GM12892 (cell line): ENCODE measurements at places on chromosomes 5 and 9.

GRCh38 chr5:174166231-174167079 lies 120.9 kb downstream of the NSG2 start:
- DNase-seq: no peak

DNA sequence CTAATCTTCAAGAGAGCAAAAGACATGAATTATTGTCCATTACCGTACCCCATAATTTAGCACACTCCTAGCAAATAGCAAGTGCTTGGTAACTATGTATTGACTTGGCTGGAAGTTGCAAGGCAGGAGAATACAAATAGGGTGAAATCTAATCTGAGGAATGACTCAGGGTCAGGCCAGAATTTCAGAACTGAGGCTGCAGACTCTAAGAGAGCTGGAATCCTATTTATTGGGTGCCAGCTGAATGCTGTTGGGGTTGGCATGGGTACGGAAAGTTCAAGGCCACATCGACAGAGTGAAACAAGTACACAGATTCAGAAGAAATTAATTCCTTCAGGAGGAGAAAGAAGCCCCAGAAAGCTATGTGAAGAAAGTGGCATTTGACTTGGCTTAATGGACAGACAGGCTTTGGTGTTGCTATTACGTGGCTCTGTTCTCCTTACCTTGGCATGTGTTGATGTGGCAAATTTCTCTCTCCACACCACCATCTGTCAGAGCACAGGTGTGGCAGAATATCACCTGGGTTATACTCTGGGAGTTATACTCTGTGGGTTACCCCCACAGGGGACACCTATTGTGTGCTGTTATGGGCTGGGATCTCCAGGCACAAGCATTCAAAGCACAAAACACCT lies 20.9 kb upstream of the ASTN2 start:
- DNase-seq: no peak

- no peak for DNase-seq
These were observed 339.0 kb upstream of the CTNND2 start for GRCh38 chr5:12242950-12243888.

DNA sequence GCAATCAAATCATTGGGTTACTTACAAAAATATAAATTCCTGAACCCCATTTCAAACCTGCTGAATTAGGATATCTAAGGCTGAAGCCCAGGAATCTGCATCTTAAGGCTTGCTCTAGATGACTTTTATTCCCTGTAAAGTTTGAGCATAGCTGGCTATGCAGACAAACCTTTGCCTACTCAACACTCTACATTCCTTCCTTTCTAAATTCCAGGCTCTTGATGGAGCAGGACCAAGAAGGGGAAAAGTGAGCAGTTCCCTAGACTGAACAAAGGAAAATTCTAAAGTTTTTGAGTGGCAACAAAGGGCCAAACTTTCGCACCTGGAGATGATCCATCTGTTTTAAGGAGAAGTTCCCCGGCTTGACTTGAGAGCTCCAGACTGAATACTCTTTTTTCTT lies 9.8 kb upstream of the ADRA1B start:
- no peak for DNase-seq

- DNase-seq: no peak
These were observed 43.5 kb upstream of the ANKDD1B start for GRCh38 chr5:75567710-75568109.

DNA sequence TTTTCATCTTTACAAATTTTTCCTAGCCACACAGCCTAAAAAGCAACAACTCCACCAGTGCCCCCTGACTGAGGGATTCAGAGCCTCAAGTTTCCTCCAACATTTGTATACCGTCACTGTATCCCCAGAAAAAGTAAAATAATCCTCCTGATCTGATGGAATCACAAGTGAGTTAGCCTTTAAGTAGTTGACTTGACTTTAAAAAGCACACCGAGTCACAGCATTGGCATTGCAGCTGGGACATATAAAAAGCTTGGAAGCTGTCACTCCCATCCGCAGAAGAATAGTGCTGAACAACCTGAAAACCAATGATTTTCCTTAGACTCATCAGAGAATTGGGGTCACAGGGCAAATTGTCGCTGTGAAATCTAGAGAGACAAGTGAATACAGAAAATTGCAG lies 41.6 kb upstream of the FBN2 start:
- no peak for DNase-seq

GRCh38 chr9:30846651-30847050 lies 1537.8 kb upstream of the ACO1 start:
- DNase-seq: no peak

GRCh38 chr5:158998793-158999325 lies 100.9 kb downstream of the EBF1 start:
- no peak for DNase-seq

- no peak for DNase-seq
These were observed 110.1 kb downstream of the CARTPT start for GRCh38 chr5:71829206-71829605.

GRCh38 chr9:33306037-33306436 lies 15.7 kb downstream of the NFX1 start:
- no peak for DNase-seq

- no peak for DNase-seq
These were observed 29.8 kb downstream of the MRRF start for GRCh38 chr9:122294531-122294930.

GRCh38 chr9:36101916-36102741 lies 34.4 kb upstream of the GLIPR2 start:
- DNase-seq: no peak

DNA sequence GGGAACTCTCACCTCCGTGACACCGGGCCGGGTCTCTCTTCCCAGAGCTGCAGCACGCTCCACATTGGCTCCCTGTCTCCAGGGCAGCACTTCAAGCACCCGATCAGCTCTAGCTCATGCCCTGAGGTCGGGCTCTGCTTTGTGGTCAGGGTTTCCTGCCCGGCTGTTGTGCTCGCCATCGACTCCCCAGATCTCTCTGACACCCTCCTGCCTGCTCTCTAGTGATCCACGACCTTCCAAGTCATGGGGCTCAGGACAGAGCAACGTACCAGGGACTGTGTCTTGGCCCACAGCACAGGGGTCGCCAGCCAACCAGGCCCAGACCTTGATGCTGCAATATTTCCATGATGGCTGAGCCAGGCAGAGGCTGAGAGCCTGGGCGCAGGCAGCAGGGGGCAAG lies 45.1 kb downstream of the PRRT1B start:
- DNase-seq: no peak

GRCh38 chr9:6243746-6244145 lies 28.1 kb downstream of the IL33 start:
- no peak for DNase-seq

DNA sequence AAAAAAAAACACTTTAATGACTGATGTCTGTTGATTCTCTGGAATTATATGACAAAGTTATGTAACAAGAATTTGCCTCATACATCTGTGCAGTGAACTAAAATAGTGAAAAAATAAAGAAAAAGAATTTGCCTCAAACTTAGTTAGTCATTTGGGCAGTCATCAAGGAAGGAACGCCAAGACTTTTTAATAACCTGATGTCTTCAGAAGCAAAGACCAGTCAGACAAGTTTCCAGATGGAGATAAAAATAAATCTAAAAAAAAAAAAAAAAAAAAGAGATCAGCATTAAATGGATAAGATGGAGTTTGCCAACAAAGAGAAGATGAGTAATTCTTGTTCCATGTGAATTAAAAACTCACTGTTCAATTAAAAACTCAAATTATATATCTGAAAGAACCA lies 52.3 kb upstream of the JMY start:
- no peak for DNase-seq

GRCh38 chr9:94758031-94758430 lies 31.5 kb downstream of the AOPEP start:
- DNase-seq: no peak

DNA sequence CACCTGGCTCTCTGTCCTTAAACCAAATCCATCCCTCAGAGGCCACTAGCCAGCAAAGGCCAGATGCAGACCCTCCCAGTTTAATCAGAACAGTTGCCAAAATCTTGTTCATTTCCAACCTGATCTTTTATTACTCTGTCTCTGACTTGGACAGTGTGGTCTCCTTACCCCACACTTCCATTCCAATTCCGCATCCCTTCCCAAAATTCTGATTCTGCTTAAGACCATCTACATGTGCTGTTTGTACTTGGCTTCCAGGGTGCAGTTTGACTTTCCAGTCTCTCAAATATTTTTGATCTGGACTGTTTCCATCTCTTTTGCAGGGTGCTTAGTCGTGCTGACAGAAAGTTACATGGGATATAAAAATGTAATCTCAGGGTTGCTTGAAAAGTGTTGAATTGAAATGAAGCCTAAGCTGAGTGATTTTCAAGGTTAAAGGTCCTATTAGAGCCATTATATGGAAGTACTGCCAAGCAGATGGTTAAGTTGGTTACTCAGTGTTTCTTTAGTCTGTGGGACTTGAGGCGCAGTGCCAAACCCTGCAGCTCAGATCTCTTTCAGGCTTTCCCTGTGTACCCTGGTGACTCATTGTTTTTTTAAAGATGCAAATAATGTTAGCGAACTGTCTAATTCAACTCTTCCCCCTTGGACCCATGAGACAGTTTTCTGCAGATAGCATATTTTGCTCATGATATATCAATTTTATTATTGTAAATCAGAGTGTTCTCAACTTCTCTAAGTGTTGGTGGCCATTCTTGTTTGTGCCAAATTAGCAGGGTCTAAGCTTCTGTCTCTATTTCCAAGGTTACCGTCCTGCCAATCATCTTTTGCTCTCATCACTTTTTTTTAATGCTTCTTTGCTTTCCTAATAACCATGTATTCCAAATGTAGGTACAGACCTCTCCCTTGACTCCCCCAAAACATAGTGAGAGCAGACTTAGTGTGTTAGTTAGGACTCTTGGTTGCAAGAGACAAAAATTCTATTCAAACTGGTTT lies 18.2 kb upstream of the DCP2 start:
- DNase-seq: no peak

DNA sequence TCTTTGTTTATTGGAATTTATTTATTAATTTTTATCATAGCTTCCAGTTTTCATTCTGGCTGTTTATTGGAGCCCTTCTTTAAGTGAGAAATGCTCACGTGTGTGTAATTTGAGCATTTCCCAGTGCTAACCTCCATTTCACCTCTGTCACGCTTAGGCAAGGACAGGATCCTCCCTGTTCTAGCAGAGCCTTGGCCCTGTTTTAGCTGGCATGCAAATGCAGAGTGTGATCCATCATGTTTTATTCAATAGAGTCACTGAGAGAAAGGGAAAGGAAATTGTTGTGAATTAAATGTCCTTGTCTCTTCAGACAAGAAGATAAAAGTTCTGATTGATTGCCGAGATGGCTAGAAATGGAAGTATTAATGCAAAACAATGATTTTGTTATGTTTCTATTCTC lies 137.3 kb upstream of the ACO1 start:
- no peak for DNase-seq

DNA sequence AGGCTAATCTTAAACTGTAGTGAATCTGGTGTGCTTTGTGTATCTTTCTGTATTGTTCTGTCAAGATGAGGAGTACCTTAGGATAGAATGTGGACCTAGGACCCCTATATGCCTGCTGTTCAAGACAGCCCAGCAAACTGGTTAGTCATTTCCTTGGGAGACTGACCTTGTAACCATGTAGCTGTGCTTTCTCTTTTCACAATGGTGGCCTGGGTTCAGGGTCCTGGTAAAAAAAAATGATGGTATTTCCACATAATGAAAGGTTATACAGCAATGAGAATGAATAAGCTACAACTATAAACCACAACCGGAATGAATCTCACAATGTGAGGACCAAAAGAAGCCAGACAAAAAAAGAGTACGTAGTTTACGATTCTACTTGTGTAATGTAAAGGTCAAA lies 36.4 kb upstream of the F2RL1 start:
- no peak for DNase-seq

- DNase-seq: no peak
These were observed 116.9 kb upstream of the FAM174A start for GRCh38 chr5:100418231-100418630.

DNA sequence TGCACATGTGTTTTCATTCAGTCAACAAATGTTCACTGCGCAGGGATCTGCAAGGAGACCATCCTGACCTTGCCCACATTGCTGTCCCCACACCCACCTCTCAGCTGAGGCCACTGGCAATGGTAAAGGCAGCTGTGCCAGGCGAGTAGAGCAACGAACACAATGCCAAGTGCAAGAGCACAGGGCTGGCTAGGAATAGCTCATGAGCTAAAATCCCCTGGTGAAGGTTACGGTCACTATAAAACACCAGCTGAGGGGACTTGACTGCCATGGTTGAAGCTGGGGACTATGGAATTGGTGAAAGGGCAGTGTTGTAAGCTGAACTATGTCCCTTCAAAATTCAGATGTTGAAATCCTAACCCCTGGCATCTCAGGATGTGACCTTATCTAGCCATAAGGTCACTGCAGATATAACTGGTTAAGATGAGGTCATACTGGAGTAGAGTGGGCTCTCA lies 96.1 kb downstream of the OTULIN start:
- DNase-seq: no peak

DNA sequence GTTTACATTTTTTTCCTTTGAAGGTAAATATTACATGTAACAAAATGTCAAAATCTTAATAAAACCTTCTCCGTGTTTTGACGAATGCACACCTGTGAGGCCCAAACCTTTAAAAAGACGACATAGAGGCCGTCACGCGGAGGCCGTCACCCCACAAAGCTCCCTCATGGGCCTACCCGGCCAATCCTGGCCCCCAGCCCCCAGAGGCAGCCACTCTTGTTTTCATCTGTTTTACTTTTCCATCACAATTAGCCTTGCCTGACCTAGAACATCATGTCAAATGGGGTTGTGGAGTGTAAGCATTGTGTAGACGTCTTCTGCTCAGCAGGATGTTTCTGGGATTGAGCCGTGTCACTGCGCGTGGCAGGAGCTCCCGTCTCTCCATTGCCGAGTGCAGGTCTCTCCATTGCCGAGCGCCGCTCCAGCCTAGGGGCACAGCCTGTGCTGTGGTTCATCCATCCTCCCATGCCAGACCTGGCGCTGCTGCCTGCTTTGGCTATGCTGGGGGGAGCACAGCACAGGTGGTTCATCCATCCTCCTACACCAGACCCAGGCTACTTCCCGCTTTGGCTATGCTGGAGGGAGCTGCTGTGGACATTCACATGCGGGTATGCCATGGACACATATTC lies 52.2 kb upstream of the IRX4 start:
- DNase-seq: no peak

DNA sequence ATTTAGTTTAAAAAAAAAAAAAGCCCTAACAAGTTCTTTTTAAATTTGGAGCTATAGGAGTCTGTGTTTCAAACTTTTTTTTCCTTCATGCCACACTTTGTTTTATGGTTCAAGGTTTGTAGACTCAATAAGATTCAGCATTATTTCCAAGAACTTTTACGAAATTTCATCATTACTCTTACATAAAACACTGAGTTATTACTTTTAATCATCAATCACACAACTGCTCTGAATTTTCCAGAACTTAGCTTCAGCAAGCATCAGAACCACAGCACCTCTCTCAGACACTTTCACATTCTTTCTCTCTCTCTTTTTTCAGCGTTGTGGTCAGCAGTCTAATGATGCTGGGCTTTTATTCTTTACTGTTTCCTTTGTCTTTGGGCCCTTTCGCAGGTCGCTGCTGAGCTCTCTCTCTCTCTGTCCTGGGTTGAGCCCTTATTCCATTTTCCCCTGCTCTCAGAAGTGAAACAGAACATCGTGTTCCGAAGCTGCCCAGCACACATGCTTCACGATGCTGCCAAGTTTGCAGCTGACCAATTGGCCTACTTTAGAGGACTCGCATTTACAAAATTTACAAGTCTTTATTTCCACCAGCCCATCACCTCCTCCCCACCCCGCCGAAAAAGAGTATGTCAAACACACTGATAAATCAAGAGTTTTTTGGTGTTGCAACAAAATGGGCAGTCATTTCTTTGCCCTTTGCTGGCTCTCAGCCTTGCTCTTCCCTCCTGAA lies 44.6 kb upstream of the PIK3R1 start:
- DNase-seq: no peak

GRCh38 chr5:56648460-56649034 lies 166.8 kb upstream of the MAP3K1 start:
- DNase-seq: no peak
